ENCODE measurements at places on chromosomes 1 and 21.

GRCh38 chr1:206606867-206607266 is 5.4 kb downstream of the EIF2D start:
- no peak for DNase-seq

GRCh38 chr1:65965112-65965996 is 172.7 kb downstream of the PDE4B start:
- DNase-seq, result no peak

DNA sequence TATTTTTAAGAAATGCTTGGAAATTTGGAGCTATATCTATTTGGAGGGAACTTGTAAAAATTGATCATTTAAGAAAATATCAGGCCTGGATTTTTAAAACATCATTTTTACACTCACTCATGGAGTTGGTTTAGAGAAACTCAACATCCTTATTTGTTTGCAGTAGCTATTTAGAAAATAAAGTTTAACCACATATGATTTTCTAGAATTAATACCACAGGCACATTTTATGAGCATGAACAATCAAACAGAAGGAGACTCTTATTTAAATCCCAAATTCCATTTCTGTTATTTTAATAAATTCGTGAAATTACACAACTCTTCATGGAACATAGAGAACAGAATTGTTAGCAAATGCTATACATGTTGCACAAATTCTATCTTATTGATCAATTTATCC is 3.2 kb downstream of the CDKN2C start:
- DNase-seq, result no peak

GRCh38 chr1:82565546-82565945 is 764.8 kb downstream of the ADGRL2 start:
- DNase-seq, result no peak

GRCh38 chr1:33126411-33127000 is 45.6 kb downstream of the AZIN2 start:
- no peak for DNase-seq
